ENCODE measurements at places on chromosomes 12 and 14.

- DNase-seq, result peak; percentile 44
Measured at GRCh38 chr14:65949711-65950516, 536.3 kb upstream of the CCDC196 start.

DNA sequence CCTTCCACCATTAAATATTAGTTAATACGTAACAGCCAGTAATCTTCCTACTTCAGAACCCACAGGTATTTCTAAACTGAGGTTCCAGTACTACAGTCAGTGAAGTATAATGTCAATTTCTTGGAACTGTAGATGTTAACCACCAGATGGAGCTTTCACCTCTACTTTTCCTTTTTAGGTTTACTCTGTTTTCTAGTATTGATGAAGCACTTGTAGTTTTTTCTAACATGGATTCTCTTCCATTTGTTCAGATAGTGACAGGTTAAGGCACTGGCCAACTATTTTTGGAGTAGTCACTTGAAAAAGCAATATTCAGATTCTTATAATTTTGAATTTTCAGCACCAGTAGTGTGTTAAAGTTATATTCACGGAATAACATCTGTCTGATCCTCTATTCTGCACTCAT lies 4.6 kb upstream of the SEC23A start:
- no peak for DNase-seq

DNA sequence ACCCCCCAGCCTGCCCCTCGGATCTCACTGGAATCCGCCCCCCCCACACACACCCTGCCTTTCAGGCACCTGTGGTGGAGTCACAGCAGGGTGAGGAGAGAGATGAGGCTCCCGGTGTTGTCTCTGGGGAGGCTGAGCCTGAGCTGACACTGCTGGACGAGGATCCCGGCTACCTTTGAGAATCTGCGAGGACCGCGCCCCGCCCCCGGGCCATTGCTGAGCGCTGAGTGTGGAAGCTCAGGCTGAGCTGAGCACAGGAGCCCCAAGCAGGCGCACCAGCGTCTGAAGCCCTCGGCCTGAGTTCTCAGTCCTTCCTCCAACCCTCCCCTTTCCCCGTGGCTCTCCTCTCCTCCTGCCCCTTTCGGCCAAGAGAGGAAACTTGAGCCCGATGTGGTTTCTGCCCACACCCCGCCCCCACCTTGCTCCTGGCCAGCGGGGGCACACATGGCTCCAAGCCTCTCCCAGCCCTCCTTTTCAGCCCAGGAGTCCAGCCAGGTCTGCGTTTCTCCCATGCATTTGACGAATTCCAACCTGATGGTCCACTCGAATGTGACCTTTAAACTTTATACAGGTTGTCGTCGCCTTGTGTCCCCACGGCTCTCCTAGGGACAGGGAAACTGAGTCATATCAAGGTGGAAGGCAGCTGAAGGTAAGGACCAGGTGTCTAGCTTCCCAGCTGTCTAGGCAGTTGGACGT lies at the start of gene NFE2:
NFE2 (minus strand) TSS at position 284 of the 696 bp plus-strand sequence. CDS start 5,767 bp downstream, outside the sequence.
- peak; percentile 71 for DNase-seq

DNA sequence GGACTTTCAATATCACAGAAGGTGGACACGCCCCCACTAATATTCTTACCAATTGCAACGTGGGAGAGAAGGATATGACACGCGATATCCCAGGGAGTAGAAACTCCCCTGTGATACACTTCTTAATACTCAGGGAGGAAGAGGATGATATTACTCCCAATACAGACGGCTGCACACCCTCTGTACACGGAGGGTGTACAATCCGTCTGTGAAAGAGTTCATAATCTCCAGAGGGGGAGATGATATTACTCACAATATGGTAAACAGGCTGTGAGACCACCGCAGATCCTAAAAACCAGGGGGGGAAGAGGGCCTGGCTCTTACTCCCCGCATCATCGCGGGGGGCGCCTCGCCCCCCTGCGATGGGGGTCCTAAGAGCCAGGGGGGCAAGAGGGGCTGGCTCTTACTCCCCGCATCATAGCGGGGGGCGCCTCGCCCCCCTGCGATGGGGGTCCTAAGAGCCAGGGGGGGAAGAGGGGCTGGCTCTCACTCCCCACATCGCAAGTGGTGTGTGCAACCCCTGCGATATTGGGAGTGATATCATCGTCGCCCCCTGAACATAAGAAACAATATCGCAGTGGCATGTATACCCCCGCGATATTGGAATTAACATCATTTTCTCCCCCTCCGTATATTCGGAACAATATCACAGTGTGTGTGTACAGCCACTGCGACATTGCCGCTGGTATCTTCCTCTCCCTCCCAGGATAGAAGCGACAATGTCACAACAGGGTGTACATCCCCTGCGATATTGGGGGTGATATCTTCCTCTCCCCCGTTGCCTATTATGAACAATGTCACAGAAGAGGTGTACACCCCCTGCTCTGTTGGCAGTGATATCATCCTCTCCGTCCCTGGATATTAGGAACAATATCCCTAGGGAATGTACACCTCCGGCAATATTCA lies 8.9 kb upstream of the CLEC6A start:
- no peak for DNase-seq

- no peak for DNase-seq
Measured at GRCh38 chr12:31488737-31489338, 102.1 kb downstream of the DENND5B start.

GRCh38 chr14:54807428-54807827 lies 95.2 kb downstream of the GCH1 start:
- no peak for DNase-seq

DNA sequence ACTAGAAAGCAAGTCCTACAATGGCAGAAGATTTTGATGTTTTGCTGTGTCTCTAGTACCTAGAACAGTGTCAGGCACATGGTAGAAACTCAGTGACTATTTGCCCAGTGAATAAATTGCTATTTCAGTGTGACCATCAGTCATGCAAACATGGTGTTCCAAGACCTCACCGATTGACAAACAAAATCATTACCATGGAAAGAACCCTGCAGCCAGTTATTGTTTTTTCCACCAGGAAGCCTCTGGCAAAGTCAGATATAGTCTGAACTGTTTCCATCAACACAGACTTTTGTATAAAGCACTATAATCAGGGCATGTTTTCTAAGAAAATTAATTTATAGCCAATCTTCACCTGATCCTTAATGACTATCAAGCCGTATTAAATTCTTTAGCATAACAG lies 97.3 kb upstream of the RASSF8 start:
- no peak for DNase-seq

DNA sequence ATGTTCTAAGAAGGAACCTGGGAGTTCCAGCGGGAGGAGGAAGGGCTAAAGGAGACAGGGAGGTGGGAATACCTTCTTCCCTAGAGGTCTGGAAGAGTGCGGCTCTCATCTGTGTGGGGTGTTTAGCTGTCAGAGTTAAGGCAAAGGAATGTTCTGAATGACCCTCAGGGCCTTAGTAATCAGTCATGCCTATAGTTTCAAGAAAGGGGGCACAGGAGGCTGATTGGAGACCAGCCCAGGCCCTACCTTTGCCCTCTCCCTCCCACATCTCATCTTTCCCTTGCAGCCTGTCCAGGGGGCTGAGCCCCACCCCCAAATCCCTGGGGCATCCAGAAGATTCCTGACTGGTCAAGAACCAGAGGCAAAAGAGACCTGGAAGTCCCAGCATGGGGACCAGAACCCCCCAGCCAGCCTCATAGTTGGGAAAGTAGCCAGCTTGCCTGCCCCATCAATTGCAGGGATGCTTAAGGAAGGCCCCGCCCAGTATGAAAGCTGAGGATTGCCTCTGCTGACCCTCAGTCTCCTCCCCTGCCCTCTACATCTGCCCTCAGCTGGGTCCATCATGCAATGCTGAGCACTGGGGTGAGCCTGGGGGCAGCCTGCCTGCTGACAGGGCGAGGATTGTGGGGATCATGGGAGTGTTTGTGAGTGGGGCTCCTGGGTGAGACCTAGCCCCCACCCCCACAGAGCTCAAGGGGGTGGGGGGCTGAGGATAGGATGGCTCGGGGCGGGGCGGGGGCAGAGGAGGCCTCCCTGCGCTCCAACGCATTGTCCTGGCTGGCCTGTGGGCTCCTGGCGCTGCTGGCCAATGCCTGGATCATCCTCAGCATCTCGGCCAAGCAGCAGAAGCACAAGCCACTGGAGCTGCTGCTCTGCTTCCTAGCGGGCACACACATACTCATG lies 1.8 kb downstream of the GPR162 start:
- no peak for DNase-seq

DNA sequence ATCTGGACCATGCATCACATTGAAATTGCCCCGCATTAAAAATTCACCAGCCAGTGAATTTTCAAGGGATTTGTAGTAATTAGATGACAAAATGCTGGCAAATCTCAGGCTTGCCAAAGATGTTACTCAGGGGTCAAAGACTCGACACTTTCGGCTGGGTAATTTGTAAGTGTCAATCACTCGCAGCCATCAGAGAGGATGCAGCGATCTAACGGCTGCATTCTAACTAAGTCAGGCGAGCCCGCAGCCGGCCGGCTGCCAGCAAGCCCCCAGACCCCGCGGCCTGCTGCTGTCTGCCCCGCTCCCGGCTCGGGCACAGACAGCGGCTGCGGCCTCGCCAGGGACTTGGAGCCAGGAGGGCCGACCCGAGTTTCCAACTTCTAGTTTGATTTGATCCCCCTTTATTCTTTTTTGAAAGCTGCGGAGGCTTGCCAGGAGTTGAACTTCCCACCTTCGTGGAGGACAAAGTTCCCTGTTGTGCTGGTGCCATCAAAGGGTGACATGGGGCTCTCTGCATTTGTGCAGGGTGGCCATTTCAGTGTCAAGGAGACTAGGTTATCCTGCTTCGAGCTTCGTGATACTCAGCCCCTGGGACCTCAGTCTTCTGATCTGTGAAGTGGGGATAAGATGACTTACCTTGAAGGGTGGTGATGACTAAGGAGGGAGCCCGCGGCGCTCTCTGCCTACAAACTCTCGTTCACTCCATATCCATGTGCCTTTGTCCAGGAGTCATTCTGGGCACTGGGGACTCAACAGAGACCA lies 169.9 kb downstream of the RBM19 start:
- no peak for DNase-seq

- no peak for DNase-seq
Measured at GRCh38 chr14:52124791-52125684, 56.2 kb upstream of the NID2 start.

- DNase-seq, result no peak
Measured at GRCh38 chr14:53468876-53469275, 315.8 kb upstream of the DDHD1 start.

- DNase-seq, result no peak
Measured at GRCh38 chr14:103061482-103061976, 4.2 kb upstream of the CDC42BPB start.

GRCh38 chr14:72439707-72440106 lies 454.2 kb downstream of the DPF3 start:
- no peak for DNase-seq

DNA sequence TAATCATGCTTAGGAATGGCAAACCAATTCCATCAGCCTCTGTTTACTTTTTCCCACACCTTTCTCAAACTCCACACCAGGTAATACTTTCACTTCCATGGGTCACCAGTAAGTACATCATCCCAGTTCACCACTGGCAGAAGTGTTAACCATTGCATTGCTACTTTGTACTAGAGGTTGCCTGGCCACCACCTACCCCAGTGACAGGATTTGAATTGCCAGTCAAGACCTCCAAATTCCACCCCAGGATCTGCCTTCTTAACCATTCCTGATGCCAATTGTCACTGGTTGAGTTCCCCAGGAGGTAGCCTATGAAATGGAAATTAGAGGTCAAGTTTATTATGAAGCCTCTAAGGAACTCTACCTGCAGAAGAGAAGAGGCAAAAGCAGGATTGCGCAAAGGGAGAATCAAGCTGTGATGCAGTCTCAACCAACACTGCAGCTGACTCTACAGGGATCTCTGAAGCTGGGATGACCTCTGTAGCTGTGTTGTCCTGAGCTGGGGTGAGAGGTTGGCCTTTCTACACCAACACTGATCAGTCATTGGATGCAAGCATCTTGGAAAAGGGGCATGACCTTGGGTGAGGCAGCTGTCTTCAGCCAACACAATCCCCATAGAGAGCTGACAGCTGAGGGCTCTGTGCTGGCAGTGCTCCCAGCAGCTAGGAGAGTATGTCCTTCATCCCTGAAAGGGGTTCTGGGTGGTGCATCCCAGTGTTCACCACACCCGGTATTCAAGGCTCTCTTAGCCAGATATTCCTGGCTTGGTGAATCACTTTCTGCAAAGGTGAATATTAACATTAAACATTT lies 37.0 kb upstream of the HMGA2 start:
- no peak for DNase-seq

DNA sequence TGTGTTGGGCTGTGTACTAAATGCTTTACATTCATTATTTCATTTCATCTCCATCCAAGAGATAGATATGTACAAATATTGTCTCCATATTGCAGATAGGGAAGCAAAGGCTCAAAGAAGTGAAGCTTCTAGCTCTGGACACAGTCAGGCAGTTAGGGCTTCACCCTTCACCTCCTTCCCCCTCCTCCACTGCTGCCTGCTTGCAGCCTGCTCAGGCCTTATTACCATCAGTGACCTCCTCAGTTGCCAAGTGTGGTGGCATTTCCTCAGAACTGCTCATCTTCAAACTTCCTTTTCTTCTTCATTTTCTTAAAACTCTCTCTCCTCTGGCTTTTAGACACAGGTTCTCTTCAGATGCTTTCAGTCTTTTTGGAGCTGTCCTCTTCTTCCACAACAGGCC lies 4.7 kb upstream of the GPATCH2L start:
- no peak for DNase-seq

DNA sequence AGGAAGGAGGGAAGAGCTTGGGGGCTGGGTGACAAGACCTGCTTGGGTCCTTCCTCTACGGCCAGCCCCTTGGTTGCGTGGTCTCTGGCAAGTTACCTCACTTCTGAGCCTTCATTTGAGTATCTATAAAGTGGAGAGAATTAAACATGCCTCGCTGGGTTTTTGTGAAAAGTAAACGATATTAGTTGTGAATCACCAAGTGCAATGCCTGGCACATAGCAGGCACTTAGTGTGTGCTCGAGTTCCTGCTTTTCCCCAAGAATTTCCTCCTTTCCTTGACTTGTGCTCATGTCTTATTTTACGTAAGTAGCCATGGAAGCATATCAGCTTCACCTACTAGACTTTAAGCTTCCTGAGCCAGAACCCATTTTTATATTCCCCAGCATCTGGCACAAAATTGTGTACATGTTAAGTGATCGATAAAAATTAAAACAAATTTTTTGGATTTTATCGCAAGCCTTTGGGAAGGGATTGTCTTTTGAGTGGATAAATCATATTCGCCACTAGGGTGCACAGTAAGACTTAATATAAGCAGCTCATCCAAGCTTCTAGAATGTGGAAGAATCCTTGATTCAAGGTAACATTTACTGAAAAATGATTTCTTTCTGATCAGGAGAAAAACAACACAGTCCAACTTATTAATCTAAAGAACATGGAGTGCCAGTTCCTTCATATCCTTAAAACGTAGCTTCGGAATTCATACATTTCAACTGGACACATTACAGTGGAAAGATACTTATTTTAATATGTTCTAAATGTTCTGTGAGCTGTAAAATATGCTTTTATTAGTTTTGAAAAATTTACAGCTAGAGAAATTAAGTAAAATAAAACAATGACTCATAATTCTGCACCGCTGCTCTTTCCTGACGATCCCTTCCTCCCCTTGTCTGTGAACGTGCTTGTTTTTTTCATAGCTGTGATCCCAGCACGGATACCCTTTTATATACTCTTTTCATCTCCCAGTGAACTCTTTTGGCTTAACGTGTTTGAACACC lies 62.0 kb downstream of the SLC25A47 start:
- DNase-seq, result no peak

GRCh38 chr14:77924141-77924948 lies 124.4 kb downstream of the ADCK1 start:
- peak; percentile 12 for DNase-seq

All from BE2C (cell line).